ENCODE measurements at places on chromosomes 6 and 20.

DNA sequence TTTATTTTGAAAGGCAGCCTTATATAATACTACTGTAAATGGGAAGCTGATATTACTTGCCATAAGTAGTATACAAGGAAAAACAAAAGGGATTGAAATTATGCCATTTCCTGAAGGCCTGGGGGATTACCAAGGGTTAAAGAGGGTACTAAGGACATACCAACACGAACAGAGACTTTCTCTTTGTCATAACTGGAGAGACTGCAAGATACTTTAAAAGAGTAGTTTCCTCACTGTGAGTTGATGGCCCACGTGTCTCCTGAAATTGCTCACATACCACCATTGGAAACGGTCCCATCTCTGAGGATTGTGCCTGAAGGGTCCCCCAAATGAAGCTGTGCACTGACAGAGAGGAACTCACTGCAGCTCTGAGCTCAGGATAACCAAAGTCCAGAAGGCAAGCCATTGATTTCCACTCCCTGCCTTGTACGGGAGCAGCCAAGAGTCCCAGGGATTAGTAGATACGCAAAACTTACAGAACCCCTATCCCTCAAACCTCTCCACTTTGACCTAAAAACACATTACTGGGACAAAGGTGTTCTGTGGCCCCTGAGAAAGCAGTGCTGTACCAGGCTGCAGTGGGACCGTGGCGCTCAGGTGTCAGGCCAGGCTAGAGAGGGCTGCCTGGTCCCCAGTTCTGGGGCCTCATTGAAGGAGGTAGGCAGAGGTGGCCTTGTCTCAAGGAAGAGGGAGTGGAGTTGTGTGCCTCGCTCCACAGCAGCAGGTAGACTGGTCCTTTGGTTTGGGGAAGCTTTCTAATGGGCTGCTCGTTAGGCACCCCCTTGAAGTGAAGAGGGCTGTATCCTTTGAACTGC lies 15.2 kb downstream of the PSMG4 start:
- DNase-seq: no peak

GRCh38 chr6:39752835-39753724 lies 27.9 kb upstream of the KIF6 start:
- DNase-seq: no peak

- no peak for DNase-seq
Observed at GRCh38 chr6:27505209-27506027, 32.5 kb upstream of the ZNF184 start.

- DNase-seq: no peak
Observed at GRCh38 chr20:58208944-58209343, 19.5 kb downstream of the ANKRD60 start.

DNA sequence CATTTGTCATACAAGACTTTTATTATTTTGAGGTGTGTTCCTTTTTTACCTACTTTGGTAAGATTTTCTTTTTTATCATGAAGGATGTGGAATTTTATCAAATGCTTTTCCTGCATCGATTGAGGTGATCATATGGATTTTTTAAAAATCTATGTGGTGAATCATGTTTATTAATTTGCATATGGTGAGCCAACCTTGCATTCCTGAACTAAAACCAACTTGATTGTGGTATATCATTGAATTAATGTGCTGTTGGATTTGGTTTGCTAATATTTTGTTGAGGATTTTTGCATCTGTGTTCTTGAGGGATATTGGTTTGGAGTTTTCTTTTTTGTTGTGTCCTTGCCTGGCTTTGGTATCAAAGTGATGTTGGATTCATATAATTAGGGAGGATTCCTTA lies 848.1 kb upstream of the EYS start:
- DNase-seq: no peak

GRCh38 chr6:119073307-119074051 lies 5.0 kb downstream of the FAM184A start:
- DNase-seq: no peak

All from retina (tissue), 1 donor.